ENCODE measurements at places on chromosomes 5 and 9.
A peak's percentile ranks its signal among the peaks of the same experiment; 100 is the strongest.

DNA sequence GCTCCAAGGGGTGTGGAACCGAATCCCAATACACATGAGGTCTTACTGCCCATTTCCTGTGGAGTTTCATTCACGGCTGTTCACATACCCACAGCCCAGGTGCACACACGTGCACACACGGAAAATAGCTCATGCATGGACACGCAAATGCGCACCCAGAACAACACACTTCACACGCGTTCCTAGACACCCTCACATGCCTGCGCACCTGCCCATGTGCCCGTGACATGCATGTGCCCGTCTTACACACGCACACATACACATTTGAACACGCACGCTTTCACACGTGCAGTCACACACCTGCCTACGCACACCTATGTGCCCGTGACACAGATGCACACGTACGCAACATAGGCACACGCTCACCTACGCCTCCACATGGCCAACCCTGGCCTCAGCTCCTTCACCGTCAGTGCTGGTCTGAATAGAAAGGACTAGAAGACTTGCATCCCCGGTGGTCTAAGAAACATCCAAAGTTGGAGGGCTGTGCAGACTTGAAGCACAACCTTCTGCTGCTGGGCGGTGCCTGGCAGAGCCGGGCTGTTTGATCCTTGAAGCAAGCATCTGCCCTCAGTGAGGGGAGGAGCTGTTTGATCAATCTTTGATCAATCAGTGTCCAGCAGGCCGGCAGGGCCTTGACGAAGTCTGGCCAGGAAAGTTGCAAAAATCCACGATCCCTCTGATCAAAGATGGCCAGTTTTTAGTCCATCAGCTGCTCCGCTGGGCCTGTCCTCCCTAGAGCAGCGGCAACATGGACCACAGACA lies 164.7 kb downstream of the OLFM1 start:
- DNase-seq = no peak

DNA sequence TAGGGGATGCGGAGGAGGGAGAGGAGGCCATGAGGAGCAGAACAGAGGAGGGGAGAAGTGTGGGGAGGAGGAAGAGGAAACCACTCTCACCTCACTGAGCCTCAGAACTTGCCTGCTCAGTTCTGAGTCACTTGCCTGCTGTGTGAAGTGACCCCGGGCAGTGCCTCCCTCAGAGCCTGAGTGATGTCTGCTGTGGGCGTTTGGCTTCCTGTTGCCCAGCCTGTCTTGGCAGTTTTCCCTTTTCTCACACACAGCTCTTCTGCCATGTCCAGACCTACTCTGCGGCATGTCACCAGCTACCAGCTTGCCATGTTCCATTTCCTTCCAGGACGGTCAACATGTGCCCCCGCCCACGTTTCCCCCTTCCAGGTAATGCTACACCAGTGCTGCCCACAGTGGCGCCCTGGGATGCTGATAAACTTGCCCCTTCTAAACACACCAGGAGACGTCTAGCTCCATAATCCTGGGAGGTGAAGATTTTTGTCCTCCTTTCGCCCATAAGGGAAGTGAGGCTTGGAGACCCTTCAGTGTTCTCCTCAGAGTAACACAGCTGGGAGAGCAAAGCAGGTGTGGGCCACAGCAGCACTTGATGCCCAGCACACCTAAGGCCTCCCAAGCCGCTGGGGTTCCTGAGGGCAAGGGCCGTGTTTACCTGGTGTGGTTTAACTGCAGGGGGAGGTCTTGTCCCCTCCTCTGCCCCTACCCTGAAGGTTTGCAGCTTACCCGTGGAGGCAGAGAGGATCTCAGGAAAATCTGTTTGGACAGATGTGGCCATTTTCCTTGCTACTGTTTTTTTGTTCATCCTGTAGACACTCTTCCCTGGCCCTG lies 63.8 kb upstream of the RNF130 start:
- DNase-seq = peak; percentile 24

- DNase-seq = no peak
These were observed 93.9 kb downstream of the CD180 start for GRCh38 chr5:67102708-67103107.

- DNase-seq = no peak
These were observed 72.7 kb upstream of the IFNE start for GRCh38 chr9:21554813-21555212.

DNA sequence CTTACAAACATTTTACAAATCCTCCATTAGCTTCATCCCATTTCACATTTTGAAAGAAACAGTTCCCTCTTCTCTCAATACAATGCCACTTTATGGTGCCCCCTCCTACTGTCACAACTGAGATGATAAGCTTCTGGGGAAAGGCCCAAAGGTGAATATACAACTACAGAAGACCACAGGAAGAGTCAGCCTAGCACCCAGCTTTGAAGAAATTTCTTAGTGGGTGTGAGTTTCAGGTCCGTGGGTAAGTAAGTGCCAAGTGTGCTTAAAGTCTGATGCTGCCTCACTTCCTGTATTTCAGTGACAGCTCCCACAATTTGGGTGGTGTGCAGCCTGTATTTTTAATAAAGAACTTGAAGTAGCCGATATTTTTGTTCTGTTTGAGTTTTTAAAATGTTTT lies 68.1 kb downstream of the ARHGEF28 start:
- DNase-seq = no peak

Measured in foreskin melanocyte (primary cell).